ENCODE measurements at places on chromosomes 7 and 10.

DNA sequence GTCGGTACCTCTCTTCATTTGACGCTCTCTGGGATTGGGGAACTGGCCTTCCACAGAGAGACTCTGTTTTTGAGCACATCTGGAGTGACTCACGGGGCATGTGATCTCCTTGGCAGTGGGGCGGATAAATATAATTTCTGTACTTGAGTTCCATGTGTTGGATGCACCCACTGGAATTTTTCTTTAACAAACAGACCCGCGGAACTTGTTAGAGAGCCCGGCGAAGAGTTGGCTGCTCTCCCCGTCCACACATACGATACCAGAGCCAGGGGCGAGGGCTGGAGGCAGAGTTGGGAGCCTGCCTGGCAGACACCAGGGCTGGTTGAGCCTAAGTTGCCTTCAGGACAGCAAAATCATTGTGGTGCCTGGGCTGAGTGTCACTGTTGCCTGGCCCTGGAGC lies at the start of gene FAM180A:
Gene FAM180A, minus strand, starts transcription at position 44 of the 400 bp plus-strand sequence. CDS start 233 bp downstream, outside the sequence.
- no peak for DNase-seq

- DNase-seq: no peak
Measured at GRCh38 chr7:66205741-66206090, 582 bp downstream of the TPST1 start.

- DNase-seq: no peak
Measured at GRCh38 chr10:105096316-105096715, 455.2 kb downstream of the SORCS3 start.

DNA sequence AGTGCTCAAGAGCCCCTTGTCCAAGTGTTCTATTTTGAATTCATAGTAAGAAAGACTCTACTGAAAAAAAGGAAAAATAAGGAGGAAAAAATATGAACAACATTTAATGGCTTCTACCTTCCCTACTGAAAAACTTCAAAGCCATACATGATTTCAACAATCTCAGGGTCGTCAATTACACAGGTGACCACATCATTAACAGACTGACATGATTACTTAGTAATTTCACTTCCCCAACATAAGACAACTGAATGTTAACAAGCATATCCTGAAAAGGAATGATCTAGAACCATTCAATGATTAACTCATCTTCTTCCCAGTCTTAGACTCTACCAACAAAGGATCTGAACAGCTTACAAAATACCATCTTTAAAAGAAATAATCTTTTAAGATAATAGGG lies 34.8 kb downstream of the MEOX2 start:
- no peak for DNase-seq

DNA sequence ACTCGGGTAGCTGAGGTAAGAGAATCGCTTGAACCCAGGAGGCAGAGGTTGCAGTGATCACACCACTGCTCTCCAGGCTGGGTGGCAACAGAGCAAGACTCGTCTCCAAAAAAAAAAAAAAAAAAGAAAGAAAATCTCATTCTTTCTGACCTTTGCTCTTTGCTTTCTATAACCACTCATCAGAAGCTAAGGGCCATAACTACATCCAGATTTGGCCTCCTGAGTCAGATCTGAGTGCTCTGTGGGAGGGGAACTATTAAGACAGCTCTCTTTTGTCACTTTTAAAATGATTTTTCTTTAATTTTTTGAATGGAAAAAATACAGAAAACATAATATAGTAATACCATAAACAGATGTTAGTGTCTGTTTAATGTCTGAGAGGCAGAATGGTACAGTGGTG lies 210.1 kb downstream of the KIAA1217 start:
- DNase-seq: no peak

GRCh38 chr7:3616306-3616705 lies 315.3 kb downstream of the SDK1 start:
- DNase-seq: no peak

- DNase-seq: no peak
Measured at GRCh38 chr10:69742356-69742695, 59.4 kb upstream of the COL13A1 start.

- no peak for DNase-seq
Measured at GRCh38 chr7:70506434-70506833, 625.5 kb upstream of the GALNT17 start.

- DNase-seq: no peak
Measured at GRCh38 chr10:123581656-123582055, 84.5 kb upstream of the GPR26 start.

- no peak for DNase-seq
Measured at GRCh38 chr7:114645451-114645850, 230.8 kb downstream of the FOXP2 start.

- DNase-seq: no peak
Measured at GRCh38 chr7:47377741-47378140, 204.2 kb downstream of the TNS3 start.

GRCh38 chr7:46281071-46281470 lies 360.0 kb upstream of the IGFBP3 start:
- no peak for DNase-seq

DNA sequence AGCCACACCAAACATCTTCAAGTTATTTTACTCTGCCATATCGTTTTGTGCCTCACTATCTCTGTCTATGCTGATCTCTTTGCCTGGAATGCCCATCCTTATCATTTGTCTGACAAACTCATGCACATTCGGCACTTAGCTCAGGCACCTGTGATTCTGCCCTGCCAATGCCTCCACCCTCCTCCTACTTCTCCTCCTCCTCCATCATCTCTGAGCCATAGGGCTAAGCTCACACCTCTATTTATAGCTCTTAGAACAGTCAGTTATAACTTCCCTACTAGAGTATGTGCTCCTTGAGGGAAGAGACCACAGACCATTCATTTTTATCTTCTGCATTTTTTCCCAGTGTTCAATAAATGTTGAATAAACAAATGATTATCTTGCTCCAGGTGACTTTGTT lies 51.2 kb upstream of the CDK13 start:
- no peak for DNase-seq

- DNase-seq: no peak
Measured at GRCh38 chr7:137804836-137805235, 41.9 kb downstream of the DGKI start.

- DNase-seq: no peak
Measured at GRCh38 chr7:132877573-132877972, 204.3 kb downstream of the CHCHD3 start.

- no peak for DNase-seq
Measured at GRCh38 chr7:81690251-81690650, 79.6 kb downstream of the HGF start.

GRCh38 chr7:36040679-36041078 lies 112.4 kb upstream of the EEPD1 start:
- DNase-seq: no peak

DNA sequence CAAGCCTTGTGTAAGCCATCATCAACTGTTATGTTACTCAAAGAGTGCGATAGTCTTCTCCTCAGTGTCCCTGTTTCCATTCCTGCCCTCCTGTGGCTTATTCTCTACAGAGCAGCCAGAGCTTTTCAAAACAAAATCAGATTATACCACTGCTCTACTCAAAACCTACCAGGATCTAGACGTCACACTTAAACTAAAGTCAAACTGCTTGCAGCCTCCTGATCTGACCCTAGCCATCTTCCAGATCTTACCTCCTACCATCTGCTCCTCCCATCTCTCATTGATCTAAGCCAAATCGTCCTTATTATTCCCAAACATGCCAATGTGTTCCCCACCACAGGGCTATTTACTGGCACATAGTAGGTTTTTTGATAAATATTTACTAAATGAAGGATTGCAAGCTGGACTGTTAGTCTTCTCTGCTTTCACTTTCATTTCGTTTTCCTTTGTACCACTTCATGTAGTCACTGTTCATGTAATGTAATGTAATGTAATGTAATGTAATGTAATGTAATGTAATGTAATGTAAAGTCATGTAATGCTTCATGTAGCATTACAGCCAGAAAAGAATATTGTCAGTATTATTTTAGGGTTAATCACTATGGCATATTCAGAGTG lies 116.1 kb downstream of the GPR37 start:
- DNase-seq: no peak

- DNase-seq: no peak
Measured at GRCh38 chr10:94992811-94993210, 54.4 kb downstream of the CYP2C9 start.

- DNase-seq: no peak
Measured at GRCh38 chr7:23380556-23380955, 81.4 kb downstream of the MALSU1 start.

GRCh38 chr7:4712281-4713182 lies 30.4 kb downstream of the FOXK1 start:
- no peak for DNase-seq

DNA sequence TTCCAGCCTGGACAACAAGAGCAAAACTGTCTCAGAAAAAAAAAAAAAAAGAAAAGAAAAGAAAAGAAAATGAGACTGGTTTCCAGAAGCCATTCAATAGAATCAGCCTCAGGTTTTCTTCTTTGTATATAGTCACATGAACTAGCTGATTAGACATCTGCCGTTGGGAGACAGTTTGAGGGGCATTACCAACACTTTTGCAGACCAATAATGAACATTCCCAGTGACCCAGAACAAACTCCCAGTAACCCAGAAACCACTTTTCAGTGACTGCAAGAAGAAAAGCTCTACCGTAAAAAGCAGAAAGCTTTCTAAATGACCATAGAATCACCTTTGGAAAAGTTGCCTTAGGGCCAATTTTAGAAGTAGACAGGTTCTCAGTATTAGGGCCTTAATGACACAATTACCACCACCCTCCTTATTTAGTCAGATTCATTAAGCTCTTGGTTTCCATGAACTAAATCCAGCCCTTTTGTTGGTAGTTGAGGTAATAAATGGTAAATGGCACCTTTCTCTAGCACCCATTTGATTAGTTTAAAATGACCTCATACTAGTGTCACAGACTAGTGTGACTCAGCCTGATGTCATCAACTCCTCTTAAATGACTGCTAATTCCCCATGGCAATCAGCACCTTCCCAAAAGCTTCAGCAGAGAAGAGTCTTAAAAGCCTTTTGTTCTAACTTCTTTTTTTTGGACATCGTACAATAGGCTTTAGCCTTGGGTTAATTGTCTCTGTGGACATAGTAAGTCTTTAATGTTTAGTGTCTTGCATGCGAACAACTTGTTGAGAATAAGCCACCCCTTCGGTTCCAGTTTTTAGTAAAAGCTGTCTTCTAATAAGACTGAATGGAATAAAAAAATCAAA lies 33.6 kb upstream of the XRCC2 start:
- no peak for DNase-seq

GRCh38 chr10:34821587-34822585 lies 6.8 kb upstream of the PARD3 start:
- DNase-seq: no peak

GRCh38 chr10:27699776-27700175 lies 45.8 kb downstream of the MKX start:
- no peak for DNase-seq

DNA sequence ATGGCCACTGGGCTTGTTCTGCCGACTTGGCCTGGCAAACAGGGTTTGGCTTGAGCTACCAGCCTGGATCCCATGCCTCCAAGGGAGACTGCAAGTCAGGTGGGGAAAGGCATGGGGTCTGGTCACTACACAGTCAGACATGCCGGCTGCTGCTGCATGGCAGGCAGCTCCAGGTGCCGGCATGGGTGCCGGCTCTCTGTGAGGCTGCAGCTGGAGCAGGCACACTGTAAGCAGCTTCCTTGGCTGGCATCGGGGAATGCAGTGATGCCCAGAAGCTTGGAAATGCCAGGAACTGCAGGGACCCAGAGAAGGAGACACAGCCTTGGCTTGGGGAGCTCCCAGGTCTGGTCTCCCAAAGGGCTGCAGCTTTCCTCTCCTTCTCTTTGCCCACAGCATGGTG lies 305.5 kb upstream of the NRG3 start:
- DNase-seq: no peak

DNA sequence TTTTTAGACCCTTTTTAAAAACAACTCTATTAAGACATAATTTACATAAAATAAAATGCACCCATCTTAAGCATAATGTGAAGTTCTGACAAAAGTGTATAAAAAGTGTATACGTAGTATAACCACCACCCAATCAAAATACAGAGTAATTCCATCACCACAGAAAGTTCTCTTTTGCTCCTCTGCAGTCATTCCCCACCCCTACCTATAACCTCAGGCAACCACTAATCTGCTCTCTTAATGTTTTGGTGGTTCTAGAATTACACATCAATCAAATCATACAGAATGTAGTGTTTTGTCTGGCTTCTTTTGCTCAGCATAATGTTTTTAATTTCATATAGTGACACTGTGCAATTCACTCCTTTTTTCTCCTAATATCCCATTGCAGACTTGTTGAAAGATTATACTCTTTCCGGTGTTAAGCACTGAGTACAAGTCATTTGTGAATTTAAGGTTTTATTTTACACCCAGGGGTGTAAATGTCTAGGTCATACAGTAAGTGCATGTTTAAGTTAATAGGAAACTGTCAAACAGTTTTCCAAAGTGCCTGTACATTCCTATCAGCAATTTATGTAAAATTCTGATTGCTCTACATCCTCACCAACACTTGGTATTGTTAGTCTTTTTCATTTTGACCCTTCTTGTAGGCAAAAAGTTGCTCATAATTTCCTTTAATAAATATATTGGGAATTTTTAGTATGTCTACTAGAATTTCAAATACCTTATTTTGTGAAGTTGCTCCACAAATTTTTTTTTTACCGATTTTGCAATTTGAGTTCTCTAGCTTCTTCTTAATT lies 86.3 kb downstream of the ZFAND4 start:
- DNase-seq: no peak

- no peak for DNase-seq
Measured at GRCh38 chr10:117272195-117273076, 31.5 kb downstream of the SLC18A2 start.

- DNase-seq: no peak
Measured at GRCh38 chr10:121597504-121598262, 561 bp downstream of the FGFR2 start.

- DNase-seq: no peak
Measured at GRCh38 chr7:51430480-51431086, 114.0 kb upstream of the COBL start.

DNA sequence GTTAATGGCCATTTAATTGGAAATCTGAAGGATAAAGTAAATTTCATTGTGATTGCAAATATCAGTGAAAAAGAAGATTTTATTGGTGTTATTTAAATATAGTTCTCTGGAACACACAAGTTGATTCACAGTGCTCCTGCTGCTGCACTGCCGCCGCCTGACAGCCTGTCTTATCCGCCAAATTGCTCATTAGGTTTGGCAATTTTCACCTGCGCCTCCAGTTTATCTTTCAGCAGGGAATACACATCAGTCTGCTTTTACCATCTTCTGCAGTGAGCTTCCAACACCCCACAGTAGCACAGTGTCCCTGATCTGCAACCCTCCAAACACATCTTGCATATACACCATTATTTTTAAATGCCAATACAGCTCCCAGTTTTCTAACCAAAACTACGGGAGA lies 308.3 kb downstream of the PARD3 start:
- DNase-seq: no peak

DNA sequence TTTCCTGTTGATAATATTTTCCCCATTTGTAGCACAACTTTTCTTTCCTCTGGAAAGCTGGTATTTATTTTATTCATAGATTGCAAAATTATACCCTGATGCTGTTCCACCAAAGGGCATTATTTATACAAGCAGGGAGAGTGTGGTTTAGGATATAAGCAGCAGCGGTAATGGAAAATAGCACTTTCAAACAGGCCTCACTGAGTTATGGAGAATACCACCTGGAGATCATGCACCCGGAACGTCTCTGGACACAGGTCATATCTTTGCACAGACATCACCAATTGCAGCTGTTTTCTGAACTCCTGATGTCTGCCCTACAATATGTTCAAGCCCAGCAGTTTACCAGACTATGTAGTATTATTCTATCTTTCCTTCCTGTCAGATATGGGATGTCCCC lies 2.0 kb upstream of the CALD1 start:
- no peak for DNase-seq

Measured in esophagus squamous epithelium (tissue), 5 donors.